ENCODE measurements at places on chromosomes 6 and 20.

- no peak for DNase-seq
Observed at GRCh38 chr6:7401075-7401474, 11.5 kb downstream of the RIOK1 start.

DNA sequence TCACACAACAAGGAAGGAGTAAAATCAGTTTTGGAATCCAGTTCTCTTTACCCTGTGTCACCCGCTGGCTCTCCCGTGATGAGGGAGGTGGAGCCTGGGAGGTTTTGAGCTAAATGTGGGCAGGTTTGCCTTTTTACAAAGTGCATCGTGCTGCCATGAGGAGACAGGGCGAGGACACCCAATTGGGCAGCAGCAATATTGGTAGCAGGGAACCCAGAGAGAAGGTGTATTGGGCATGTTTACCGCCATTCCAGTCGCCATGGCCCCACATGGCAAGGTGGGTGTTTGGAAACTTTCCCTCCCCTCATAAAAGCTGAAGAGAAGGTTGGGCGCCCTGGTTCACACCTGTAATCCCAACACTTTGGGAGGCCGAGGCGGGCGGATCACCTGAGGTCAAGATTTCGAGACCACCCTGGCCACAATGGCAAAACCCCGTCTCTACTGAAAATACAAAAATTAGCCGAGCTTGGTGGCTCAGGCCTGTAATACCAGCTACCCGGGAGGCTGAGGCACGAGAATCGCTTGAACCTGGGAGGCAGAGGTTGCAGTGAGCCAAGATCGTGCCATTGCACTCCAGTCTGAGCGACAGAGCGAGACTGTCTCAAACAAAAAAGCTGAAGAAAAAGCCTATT, 3.5 kb upstream of the UBE2V1 start:
- no peak for DNase-seq

GRCh38 chr6:70281923-70282311, 21.0 kb downstream of the COL9A1 start:
- no peak for DNase-seq

DNA sequence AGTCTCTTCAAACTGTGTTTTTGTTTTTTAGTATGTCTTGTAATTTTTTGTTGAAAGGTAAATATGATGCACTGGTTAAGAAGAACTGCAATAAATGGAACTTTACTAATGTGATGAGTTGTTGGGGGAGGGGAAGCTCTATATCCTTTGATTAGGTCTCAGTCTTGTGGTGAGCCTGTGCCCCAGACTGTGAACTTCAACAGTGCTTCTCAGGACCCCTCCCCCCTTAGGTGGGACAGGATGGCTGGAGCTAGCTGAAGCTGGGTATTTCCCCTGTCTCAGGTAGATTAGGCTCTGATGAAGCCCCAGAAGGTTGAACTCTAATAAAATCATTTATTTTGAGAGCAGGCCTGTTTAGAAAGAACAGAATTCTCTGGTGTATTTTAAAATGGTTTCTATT, 31.4 kb upstream of the TASP1 start:
- DNase-seq: no peak

DNA sequence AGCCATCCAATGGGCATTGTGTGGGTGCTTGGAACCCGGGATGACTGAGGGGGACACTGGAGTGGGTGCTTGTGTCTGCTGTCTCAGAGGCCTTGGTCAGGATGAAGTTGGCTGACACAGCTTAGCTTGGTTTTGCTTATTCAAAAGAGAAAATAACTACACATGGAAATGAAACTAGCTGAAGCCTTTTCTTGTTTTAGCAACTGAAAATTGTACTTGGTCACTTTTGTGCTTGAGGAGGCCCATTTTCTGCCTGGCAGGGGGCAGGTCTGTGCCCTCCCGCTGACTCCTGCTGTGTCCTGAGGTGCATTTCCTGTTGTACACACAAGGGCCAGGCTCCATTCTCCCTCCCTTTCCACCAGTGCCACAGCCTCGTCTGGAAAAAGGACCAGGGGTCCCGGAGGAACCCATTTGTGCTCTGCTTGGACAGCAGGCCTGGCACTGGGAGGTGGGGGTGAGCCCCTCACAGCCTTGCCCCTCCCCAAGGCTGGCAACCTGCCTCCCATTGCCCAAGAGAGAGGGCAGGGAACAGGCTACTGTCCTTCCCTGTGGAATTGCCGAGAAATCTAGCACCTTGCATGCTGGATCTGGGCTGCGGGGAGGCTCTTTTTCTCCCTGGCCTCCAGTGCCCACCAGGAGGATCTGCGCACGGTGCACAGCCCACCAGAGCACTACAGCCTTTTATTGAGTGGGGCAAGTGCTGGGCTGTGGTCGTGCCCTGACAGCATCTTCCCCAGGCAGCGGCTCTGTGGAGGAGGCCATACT, 49.4 kb downstream of the PYGB start:
- DNase-seq: no peak

Measured in GM06990 (cell line).